Hepatic stellate cell (primary cell): ENCODE measurements at places on chromosomes 2 and 18.

- no peak for DNase-seq
These were observed 10.3 kb downstream of the DNAH6 start for GRCh38 chr2:84526562-84526961.

DNA sequence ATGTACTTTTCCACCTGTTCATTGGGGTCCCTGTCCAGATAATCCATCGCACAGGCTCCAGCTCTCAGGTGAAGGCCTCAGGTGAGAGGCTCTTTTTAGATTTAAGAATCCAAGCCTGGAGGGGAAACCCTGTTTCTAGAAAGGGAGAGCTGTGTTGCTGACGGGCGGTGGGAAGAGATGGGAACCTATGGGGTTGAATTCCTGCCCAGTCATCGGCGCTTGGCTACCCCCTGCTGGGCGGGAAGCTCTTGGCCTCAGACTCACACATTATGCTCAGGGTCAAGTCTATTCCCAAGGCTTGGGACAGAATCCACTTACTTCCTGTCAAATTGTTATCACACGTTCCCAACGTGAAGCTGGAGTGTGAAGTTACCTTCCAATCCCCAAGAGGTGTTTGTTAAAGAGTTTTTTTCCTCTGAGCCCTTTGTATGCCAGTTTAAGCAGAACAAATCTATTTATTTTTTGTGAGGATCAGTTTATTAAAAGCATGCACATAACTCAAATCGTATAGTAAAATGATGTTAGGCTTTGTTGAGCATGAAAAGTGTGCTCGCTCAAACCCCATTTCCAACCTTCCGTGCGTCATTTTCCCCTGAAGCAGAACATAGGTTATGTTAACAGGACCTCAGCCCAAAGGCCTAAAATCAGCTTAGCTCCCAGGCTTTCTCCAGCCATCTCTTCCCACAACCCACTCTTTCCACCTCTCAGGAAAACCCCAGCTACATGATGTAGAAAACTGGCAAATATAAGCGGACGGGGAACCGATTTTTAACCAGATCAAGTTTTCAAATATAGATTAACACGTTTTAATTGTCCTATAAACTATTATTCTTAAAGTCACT is 181.7 kb upstream of the ETAA1 start:
- peak; percentile 73 for DNase-seq

DNA sequence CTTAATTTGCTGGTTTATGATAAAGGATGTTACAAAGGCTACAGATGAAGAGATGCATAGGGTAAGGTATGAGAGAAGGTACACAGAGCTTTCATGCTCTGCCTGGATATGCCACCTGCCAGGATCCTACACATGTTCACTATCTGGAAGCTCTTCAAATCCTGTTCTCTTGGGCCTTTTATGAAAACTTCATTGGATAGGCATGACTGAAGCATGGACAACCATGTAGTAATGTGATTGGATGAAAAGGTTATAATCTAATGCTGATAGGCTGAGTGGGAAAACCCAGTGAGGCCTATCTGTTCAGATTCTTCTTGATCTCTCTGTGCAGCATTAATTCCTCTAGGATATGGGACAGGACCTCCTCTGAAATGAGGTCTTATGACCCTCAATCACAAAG is 26.8 kb downstream of the HNMT start:
- no peak for DNase-seq

GRCh38 chr2:99640635-99641151 is 150.9 kb upstream of the REV1 start:
- DNase-seq: no peak

DNA sequence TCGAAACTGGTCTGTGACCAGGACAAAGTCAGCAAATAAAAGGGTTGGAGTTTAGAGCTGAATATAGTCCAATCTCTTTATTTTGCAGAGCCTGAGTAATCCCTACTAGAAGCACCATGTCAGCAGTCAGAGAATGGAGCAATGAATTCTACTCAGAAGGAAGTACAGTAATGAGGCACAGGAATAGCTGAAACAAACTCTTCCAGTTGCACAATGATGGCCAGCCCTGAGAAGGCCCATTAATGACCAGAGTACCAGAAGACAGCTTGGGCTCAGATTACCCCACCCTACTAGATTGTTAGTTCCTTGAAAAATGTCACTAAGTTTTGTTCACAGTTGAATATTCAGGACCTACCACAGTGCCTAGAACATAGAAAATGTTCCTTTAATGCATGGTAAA is 40.3 kb upstream of the SCG2 start:
- DNase-seq: no peak

- DNase-seq: no peak
These were observed 8.9 kb downstream of the ADAM23 start for GRCh38 chr2:206452242-206452641.

GRCh38 chr2:240506406-240507059 is 51.3 kb downstream of the ANKMY1 start:
- DNase-seq: no peak

GRCh38 chr2:62540408-62541168 is 34.6 kb upstream of the TMEM17 start:
- no peak for DNase-seq

DNA sequence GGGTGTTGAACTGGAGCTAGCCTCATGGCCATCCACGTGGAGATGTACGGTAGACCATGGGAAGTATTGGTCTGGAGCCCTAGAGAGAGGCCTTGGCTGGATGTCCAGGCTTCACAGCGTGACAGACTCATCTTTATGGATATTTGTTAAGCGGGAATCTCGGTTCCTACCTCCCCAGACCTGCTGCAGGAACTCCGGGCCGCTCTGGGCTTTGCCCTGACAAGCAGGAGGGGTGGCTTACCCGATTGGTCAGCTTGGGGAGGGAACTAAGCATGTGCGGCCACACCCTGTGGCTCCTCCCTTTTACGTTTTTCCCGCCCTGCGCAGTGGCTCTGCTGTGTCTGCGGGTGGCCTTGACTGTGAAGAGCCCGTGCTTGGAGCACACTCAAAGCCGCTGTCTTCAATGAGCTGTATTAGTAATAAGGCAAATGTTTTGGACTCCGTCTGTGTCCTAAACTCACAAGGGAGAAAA is 52.3 kb downstream of the PAPOLG start:
- no peak for DNase-seq

DNA sequence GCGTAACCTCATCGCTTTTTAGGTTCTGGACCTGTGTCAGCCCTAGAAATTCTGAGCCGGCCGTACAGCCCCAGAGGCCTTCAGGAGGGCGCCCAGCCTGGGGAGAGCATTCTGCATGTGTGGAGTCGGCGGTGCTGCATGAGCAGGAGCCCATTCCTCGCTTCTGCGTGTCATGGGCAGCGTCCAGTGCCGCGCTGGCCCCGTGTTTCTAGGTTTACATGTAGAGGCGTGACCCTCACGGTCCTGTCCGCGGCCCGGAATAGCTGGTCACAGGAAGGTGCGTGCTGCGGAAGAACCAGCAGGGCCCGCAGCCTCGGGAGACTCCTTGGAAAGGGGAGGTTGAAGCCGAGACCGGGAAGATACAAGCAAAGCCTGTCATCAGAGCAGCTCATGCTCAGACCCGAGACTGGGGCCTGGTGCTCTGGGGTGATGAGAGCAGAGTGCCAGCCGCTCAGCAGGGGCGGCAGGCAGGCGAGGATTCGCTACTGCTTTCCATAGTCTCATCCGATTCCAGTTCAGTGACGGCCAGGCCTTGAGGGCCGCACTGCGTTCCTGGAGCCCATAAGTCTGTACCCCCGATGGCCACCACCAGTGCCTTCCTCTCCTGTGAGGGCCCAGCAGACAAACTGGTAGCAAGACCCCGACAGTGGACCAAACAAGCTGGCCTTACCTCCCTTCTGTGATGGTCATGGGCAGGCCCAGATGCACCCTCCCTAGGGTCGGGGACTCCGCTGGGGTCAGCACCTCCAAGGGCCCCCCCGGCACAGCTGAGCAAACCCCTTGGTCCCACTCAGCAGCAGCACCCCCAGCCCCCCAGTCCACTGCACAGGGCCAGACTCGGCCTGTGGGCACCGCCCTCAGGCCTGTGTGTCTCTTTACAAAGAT is 15.6 kb upstream of the NFATC1 start:
- DNase-seq: no peak

DNA sequence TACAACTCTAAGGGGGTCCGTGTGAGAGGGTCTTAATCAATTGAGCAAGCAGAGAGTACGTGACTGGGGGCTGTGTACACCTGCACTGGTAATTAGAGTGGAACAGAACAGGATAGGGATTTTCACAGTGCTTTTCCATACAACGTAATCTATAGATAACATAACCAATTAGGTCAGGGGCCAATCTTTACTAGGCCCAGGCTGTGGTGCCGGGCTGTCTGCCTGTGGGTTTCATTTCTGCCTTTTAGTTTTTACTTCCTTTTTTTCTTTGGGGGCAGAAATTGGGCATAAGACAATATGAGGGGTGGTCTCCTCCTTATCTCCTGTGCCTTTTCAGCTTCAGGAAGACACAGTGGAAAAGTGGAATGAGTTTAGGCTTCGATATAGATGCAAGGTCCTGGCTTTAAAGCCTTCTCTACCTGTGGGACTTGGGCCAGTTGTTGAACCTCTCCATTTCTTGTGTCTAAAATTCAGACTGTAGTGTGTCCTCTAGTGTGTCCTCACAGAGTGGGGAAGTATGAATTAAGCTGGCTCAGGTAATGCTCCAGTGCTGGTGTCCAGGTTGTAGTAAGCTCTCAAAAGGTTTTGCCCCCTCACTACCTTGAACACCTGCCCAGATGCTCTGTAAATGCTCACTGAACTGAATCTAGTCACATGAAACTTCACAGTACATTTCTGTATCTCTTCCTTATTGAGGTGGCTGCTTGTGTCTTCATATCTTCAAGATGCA is 422.8 kb downstream of the SETBP1 start:
- DNase-seq: no peak

GRCh38 chr2:61543062-61543461 is 4.9 kb upstream of the XPO1 start:
- DNase-seq: no peak
